ENCODE measurements at places on chromosomes 1 and 21. TPM values are rescaled to one million over a fixed set of nuclear protein-coding genes. Genes with fewer than 3 reads are reported as not detected.

GRCh38 chr21:42970946-42971653 is 3.3 kb upstream of the PKNOX1 start:
- DNase-seq, result no peak

Gene OR2L2
- 0.23 TPM for total RNA-seq

DNA sequence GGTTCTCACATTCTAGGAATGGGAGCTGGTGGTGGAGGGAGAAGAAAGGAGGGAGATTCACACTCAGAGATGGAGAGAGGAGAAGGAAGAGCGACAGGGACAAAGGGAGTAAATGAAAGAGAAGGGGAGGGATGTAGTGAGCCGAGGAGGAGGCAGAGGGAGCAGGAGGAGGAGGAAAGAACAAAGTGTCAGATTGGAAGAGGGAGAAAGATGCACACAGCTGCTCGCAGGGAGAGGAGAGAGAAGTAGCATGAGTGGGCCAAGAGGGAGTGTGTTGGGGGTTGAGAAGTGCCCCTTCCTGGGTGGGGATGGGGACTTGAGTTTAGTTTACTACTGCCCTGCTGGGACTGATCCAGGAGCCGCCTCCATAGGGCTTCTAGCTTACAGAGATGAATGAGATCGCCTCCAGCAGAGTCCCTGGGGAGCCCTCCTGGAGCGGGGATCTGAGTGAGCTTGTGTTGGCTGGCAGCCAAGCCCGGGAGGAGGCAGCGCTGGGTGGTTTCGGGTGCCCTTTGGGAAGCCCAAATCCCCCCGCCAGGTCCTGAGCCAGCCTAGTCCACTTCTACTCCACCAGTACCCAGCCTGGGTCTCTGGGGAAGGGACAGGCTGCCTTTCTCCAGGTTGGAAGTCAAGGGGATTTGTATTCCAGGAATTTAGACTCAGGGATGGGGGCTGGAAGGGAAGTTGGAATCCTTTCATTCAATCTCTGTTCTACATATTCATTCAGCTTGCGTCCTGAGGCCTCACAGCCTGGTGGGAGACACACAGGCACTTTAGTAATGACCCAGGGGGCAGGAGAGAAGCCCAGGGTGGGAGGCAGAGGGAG is 20.9 kb downstream of the PTPRU start:
- DNase-seq, result no peak

Gene OR6N2
- total RNA-seq, result not detected

DNA sequence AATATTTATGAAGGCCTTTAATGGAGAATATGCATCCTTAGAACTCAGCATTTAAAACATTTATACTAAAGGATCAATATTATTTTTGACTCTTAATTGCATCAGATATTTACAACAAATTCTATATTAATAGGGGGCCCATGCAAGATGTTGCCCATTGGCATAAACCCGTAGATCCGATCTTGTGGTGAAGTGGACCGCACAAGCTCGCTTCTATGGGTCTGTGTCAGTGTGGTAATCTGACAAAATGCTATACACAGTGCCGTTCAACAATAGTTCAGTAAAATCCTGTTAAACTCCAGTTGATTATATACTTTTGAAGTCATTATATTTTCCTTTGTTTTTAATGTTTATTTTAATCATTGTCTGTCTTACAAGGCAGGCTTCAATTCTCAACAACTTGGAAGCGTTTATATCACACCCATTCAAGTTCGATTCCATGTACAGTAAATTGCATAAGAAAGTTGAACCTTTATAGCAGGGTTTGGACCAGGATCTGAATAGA is 809.2 kb downstream of the USP25 start:
- DNase-seq, result no peak

Gene CFAP107
- total RNA-seq, result not detected

- no peak for DNase-seq
These were observed 45.9 kb upstream of the COL6A1 start for GRCh38 chr21:45935628-45936027.

Gene DYRK3
- total RNA-seq, result 12.7 TPM

DNA sequence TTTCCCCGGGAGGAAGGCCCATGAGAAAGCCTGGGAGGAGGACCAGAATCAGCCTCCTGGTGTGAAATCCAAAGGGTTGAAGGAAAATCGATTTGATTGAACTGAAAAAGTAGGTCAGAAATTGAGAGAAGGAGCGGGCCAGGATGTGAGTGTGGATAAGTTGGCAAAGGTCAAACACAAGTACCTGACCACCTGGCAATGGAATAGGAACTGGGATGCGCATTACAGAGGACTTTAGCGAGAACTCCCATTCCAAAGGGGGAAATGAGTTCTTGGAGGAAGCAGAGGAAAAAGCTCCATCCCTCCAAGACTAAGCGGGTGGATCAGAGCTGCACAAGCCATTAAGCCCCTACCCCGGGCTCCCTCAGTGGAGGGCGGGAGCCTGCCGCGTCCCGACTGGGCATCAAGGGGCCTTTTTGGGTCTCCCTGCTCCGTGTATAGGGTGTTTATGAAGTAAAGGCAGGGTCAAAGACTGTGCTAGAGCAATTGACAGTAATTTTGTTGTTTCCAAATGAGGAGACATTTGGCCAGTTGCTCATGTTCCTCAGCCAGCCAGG is 56.4 kb downstream of the TGFB2 start:
- DNase-seq, result no peak

DNA sequence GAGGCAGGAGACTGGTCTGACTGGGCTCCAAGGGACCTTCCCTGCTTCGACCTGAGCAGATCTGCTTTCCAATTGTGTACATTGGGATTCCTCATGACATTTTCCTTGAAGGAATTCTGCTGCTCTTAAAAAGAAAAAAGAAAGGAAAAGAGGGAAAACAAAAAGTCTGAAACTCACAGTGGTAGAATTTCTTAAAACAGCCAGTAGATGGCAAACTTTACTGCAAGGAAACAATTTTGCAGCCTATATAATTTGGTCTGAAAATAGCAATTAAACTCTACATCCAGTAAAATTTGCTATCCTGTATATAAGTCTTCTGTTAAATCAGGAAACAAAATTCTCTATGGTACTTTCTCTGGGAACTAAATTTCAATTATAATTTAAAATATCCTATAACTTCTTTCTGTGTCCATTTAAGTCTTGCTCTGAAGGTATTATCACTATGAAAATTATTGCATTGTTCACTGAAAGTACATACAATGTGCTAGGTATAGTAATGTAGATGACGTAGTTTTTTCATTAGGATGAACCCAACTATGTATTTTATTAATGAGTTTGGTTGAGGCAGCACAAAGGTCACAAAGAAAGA is 59.8 kb downstream of the CRB1 start:
- DNase-seq, result no peak

Gene NOS1AP
- total RNA-seq, result not detected

Gene SIM2
- not detected for total RNA-seq

Gene HS2ST1
- 17.0 TPM for total RNA-seq

Gene RORC
- total RNA-seq, result 0.30 TPM

DNA sequence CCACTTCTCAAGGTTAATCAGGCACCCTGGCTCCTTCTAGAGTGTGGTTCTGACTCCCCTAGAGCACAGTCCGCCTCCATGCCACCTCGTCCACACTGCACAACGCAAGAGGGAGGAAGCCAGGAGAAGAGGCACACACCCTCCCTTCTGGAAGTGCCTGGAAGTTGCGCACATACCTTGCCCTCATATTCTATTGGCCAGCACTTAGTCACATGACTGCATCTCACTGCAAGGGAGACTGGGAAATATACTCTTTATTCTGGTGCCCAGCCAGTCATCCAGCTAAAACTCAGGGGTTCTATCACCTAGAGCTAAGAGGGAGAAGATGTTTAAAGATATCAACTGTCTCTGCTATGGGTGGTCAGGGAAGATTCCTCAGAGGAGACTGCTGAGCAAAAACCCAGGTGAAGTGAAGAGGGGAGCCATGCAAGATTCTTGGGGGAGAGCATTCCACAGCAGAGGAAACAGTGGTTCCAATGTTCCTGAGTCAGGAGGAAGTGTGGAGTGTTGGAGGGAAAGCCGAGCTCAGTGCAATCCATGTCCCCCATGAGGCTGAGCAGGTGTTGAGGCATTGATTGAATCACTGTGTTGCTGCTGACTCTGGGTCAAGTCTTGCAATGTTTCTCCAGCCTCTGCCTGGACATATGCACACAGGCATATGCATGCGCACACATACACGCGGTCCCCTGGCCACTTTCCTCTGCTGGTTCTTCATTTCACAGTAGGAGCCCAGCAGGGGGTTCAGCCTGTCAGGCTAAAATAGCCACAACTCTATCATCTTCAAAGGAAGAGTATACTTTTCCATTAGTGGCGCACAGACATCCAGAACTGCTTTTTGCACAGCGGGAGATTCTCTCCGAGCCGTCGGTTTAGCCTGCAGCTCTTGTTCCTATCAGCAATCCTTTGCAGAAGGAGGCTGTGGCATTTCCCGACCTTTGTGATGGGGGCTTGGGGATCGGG is 22.3 kb upstream of the KLHDC7A start:
- no peak for DNase-seq

DNA sequence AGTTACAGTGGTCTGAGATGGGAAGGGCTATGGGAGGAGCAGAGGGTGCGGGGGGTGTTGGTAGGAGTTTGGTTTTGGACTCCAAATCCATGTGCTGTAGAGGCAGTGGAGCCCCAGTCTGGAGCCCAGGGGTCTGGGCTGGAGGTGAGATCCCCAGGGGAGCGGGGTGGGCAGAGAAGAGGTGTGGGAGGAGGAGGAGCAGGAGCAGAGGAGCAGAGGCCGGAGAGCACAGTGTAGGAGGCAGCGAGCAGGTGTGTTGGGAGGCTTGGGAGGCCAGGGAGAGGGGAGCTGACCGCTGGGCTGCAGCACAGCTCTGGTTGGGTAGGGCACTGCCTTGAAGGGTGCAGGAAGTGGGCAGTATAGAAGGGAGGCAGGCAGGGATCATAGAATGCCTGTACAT is 28.9 kb downstream of the LHX4 start:
- no peak for DNase-seq

DNA sequence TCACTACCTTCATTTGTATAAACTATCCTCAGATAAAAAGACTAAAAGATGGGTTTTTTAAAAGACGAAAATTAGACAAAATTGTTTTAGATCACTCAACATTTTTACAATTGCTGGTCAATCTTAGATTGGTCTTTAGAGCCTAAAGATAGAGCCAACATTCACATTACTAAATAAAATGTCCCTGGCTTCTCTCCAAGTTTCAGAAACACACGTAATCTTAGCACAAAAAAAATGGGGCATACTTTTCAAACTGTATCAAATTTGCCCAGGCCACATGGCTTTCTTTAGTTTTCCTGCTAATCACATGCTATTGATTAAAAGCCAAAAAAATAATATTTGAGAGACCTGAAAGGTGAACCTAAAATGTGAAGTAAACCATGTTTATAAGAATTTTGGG is 288.1 kb downstream of the DPYD start:
- DNase-seq, result no peak

Gene FHAD1
- total RNA-seq, result not detected

Gene RIMS3
- 2.1 TPM for total RNA-seq

DNA sequence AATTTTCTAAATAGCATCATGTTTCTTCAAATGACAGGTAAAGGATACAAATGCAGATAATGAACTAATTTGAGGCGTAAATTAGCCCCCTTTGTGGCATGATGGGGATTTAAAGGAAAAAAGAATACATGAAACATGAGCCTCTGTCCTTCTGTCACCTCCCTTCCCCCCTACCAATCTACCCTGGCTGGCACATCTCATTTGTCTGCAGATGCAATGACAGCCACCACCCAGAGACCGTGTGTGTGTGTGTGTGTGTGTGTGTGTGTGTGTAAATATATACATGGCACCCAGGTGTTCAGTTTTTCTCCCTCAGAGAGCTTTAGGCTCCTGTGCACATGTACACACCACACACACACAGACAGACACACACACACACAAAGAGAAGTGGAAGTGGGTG is 451.1 kb downstream of the RWDD3 start:
- no peak for DNase-seq

DNA sequence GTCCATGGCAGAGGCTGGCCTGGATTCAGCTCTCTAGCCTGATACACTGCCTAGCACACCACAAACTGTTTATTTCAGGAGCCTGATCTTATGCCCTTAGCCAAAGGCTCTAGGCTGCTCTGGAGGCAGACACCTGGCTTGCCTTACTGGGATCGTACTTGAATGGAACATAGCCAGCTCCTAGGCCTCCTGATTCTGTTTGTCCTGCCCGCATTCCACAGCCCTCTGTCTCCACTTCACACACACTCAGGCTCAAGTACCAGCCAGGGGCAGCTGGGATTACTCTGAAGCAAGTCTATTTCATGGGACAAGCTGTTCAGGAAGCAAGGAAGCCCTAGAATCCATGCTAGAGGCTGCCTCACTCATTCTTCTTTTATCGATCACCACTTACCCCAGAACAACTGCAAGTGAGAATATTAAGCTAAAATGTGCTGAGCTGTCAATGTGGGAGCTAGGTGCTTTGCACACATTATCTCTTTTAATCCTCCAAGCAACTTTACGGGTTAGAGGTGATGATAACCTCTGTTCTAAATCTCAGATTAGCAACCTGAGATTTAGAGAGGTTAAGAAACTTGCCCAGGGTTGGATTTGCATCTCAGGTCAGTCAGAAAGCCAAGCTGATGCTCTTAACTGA is 31.1 kb upstream of the CYP4B1 start:
- DNase-seq, result no peak

DNA sequence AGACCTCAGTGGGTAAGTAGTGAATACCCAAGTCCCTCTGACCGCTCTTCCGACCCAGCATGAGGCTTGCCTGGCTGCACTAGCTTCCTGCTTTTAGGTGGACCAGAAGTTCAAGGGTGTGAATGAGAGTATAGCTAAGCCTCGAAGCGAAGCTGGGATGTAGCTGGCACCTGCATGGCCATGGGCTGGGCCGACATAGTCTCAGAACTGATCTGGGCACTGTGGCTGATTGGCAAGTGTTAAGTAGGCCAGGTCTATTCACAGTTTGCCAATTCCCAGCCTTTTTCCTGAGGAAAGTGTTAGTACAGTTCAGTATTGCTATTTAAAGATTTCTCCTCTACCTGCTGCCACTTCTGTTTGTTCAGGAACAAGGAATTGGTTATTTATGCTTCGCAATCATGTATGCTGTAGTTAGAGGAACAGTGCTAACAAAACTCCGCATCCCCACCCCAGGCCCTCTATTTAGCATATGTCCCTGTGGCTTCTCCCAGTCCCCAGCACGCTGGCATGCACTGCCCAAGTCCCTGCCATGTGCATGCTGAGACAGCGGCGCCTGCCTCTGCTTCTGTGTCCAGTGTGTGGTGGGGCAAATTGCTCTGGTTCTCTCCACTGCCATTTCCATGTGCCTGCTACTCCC is 16.3 kb downstream of the SPATA46 start:
- no peak for DNase-seq

DNA sequence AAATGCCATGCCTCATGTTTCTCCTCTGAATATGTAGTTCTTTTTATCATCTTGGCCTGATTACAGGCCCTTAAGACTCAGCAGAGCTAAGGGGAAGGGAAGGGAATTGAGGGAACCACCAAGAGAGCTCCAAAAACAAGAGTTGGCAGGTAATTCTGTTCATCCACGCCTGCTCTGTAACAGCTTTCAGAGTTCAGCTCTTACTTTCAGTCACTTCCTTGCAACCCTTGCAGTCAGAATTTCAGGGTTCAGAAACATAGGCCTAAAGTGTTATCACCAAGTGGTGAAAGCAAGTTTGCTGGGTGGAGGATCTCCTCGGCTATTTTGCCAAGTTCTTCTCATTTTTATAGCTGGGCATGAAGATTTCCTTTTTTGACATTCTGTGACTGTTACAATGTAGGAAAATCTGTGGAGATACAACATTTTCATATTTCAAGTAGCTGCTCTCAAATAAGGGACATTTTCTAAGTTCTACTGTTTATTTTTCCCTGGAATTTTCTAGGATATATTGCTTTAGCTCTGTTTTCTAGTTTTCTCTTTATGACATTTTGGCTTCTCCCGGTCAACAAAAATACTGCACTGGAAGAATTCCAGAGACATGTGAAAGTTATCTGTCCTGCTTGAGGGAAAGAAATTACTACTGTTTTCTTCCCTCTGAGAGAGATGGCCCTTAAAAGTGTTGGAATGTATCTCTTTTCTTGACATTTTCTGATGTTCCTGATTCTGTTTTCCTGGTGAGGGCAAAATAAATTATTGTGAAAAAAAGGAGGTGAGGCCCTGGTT is 251.8 kb upstream of the ST6GALNAC5 start:
- DNase-seq, result no peak

Data from activated CD8-positive, alpha-beta memory T cell treated with anti-CD3 and anti-CD28 coated beads, Interleukin-2, amount 10 ng/mL, durations not matched to agents 7 days and 5 days (primary cell).